ENCODE measurements at places on chromosomes 2 and 18. TPM values are rescaled to one million over a fixed set of nuclear protein-coding genes. Genes with fewer than 3 reads are reported as not detected.

GRCh38 chr2:211867845-211868451, 670.7 kb downstream of the ERBB4 start:
- no peak for DNase-seq

DNA sequence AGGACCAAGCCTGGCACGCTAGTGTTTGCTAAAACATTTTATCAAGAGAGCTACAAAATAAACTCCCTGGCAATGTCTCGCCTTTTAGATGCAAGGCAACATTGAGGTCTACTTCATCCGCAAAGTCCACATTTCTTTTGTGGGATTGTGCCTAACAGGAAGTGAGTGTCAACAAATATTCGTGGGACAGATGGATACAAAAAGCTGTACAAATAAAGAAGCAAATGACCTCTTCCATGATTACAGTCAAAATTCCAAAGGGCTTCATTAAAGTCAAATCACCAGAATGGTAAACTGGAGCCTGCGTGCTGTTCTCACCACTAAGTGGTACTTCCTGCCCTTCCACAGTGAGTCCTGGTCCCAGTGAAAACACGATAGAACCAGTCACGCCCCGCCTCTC, 40.4 kb downstream of the L3MBTL4 start:
- DNase-seq, result no peak

GRCh38 chr2:102788885-102789260, 27.0 kb downstream of the TMEM182 start:
- DNase-seq, result no peak

- no peak for DNase-seq
Observed at GRCh38 chr2:72833084-72833714, 7.4 kb upstream of the EXOC6B start.

LONRF2 gene
- total RNA-seq, result 1.3 TPM

TSPYL6 gene
- 0.27 TPM for total RNA-seq

FHL2 gene
- 3.2 TPM for total RNA-seq

ANKRD62 gene
- total RNA-seq, result 0.17 TPM

Measured in glutamatergic neuron (in vitro differentiated cells).